ENCODE measurements at places on chromosomes 3 and 15. TPM values are rescaled to one million over a fixed set of nuclear protein-coding genes. Genes with fewer than 3 reads are reported as not detected.

INO80 gene
- 15.9 TPM for total RNA-seq

ZBTB47 gene
- total RNA-seq = 25.9 TPM

MFSD1 gene
- 37.6 TPM for total RNA-seq

IL5RA gene
- 0.04 TPM for total RNA-seq

BFSP2 gene
- total RNA-seq = not detected

MOBP gene
- not detected for total RNA-seq

ECT2 gene
- total RNA-seq = 13.4 TPM

TMEM158 gene
- total RNA-seq = 0.98 TPM

TTLL13 gene
- 0.09 TPM for total RNA-seq

GOLGA8M gene
- total RNA-seq = 0.53 TPM

FILIP1L gene
- 30.0 TPM for total RNA-seq

PRR20G gene
- not detected for total RNA-seq

CEP152 gene
- 3.8 TPM for total RNA-seq

ABCC5 gene
- total RNA-seq = 15.8 TPM

APEH gene
- total RNA-seq = 56.6 TPM

PAQR9 gene
- total RNA-seq = not detected

POLG gene
- total RNA-seq = 39.4 TPM

CHRNA7 gene
- total RNA-seq = 0.84 TPM

Data from muscle of leg (tissue), 16 donors.